ENCODE measurements at places on chromosomes 2 and 18.
A peak's percentile ranks its signal among the peaks of the same experiment; 100 is the strongest.

- no peak for DNase-seq
These were observed 48.3 kb downstream of the TTC21B start for GRCh38 chr2:165905269-165905668.

GRCh38 chr18:62944454-62944853, 229.1 kb downstream of the PHLPP1 start:
- peak; percentile 80 for DNase-seq

- DNase-seq = no peak
These were observed 33.1 kb upstream of the TWIST2 start for GRCh38 chr2:238814815-238815214.

GRCh38 chr18:10121786-10122515, 208.1 kb downstream of the VAPA start:
- no peak for DNase-seq

GRCh38 chr18:25243754-25244153, 108.2 kb downstream of the ZNF521 start:
- DNase-seq = no peak

DNA sequence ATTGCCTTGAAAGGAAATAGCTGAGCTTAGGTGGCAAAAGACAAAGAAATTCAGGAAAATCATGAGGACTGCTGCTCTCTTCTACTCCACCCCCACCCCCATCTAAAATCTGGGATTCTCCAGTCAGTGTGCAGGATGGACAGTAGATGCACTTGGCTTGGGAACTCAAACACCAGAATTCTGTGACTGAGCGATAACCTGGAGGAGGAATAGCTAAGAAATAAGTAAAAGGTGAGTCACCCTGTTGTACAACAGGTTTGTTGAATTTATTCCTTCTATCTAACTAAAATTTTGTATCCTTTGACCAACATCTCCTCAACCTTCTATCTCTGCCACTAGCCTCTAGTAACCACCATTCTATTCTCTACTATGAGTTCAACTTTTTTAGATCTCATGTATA, 1029.9 kb upstream of the ACVR2A start:
- DNase-seq = no peak

DNA sequence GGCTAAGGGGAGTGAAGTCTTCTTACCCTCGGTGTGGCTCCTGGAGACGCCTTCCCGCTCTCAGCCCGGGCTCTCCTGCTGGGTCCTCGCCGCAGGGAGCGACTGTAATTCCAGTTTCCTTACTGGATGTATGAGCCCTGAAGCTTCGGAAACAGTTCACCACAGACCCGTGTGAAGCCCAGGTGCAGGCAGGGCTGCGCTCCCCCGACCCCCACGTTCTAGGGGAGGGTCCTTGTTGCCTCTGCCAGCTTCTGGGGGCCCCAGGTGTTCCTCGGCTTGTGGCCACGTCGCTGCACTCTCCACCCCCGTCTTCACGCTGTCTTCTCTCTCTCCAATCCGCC, 5.1 kb upstream of the ASB1 start:
- no peak for DNase-seq

DNA sequence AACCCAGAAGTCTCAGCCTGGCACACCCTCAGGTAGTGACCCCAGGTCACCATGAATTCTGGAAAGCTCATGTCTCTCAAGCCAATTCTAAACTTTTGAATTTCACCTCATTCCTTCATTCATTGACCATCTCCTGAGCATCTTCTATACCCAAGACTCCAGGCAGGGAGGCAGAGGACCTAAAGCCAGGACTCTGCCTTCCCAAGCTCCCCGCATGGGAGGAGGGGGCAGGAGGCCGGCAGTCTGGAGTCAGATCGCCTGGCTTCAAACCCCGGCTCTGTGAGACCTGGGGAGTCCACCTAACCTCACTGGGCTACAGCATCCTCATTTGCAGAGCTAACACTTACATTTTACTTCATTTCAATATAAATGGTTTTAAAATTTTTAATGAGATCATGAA, 59.0 kb downstream of the SMAD7 start:
- no peak for DNase-seq

DNA sequence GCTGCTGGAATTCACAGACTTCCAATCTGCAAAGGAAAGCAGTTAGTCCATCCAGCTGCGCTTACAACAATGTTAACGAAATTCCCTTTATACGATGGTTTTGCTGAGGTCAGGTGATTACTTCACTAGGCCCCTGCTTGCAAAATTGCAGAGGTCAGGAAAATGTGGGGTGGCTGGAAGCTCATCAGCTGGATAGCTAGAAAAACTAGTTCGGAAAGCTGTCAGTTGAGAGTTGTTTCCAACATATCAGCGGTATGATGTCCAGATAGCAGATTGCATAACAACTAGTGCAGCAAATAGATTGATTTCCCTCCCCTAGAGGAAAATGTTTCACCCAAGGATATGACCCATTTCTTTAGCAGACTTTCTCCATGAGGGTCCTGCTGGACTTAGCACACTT, 2021.1 kb upstream of the CELF4 start:
- no peak for DNase-seq

GRCh38 chr2:37570773-37571586, 100.5 kb downstream of the CDC42EP3 start:
- DNase-seq = no peak

GRCh38 chr2:193695367-193695766, 1500.6 kb upstream of the TMEFF2 start:
- DNase-seq = peak; percentile 18

GRCh38 chr2:241065355-241065803, 36.7 kb downstream of the MTERF4 start:
- no peak for DNase-seq

GRCh38 chr2:205364261-205364660, 318.0 kb upstream of the NRP2 start:
- no peak for DNase-seq

DNA sequence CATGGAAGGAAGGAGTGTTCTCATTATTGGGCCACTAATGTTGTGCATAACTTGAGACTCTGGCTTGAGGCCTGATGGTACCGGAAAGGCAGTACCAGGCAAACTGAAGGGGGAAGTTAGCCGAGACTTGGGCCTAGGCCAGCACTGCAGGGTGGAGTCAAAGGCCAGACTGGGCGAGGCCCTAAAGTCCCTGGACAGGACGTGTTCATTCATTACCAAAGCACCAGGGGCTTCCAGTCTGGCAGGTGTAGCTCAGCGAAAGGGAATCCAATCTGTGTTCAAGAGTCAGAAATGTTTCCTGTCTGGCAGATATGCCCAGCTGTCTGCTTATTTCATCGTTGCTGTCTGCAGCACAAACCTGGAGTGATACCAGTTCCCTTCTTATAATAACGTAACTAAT, 4.7 kb upstream of the ITSN2 start:
- DNase-seq = peak; percentile 72

DNA sequence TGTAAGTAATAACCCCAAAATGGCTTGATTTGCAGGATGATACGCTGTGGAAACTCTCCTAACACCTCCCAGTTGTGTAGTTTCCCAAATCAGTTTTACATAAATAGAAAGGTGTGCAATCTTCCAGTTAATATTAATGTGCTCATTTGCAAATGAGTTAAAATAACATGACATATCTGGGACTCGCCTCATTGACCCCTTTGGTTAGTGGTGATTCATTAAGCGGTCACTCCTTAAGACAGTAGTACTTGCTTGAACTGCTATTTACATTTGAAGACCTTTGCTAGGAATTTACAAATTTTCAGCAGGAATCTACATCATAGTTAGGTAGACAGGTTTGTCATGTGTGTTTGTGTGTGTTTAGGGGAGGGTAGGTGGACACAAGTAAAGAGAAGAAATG, 1367.7 kb upstream of the CELF4 start:
- no peak for DNase-seq

DNA sequence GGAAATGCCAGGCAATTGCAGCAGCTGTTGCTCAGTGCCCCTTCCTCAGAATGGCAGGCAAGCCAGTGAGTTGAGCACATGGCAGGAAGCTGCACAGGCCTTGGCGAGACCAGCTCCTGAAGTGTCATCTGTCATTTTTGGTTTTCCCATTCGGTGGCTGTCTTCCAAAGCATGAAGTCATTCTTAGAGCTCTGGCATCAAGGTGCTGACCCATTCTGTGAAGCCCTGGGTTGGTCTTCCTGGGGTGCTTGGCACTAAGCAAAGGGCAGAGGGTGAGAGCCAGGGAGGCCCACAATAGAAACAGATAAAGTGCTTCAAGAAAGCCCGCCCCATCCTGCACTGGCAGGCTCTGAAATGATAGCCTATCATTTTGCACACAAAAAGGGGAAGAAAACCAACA, 150.5 kb downstream of the VAPA start:
- no peak for DNase-seq

GRCh38 chr2:166449439-166449838, 44.6 kb downstream of the SCN7A start:
- no peak for DNase-seq

DNA sequence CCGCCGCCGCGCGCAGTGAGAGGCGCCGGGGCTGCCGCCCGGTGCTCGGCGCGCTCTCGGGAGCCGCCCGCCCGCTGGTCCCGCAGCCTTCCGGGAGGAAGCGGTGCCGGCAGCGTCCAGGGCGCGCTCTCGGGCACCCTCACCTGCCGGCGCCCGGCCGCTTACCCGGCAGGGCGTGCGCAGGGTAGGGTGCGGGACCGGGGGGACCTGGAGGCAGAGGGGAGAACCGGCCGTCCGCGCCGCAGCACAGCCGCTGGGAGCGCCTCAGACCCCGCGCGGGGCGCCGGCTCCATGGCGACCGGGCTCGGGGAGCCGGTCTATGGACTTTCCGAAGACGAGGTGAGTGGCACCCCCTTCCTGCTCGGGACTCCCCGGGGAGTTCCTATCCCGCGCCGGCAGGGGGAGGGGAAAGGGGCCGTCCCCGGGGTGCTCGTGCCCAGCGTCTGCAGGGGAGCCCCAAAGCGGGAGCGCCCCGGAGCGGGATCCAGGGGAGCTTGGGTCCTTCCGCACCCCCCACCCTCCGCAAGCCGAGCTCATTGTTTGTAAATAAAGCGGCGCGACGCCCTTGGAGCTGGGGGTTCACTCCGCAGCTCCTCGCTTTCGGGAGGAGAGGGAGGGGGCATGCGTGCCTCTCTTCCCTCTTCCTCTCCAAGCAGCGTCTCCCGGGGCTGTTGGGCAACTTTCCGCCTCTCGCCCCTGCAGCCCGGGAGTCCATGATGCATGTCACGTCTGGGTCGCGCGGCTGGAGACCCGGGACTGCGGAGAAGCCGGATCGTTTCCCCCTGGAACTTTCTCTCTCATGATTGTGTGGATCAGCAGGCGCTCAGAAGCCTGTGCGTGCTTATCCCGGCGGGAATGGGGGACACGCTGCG, 580 bp downstream of the NEDD4L start:
- DNase-seq = peak; percentile 36

DNA sequence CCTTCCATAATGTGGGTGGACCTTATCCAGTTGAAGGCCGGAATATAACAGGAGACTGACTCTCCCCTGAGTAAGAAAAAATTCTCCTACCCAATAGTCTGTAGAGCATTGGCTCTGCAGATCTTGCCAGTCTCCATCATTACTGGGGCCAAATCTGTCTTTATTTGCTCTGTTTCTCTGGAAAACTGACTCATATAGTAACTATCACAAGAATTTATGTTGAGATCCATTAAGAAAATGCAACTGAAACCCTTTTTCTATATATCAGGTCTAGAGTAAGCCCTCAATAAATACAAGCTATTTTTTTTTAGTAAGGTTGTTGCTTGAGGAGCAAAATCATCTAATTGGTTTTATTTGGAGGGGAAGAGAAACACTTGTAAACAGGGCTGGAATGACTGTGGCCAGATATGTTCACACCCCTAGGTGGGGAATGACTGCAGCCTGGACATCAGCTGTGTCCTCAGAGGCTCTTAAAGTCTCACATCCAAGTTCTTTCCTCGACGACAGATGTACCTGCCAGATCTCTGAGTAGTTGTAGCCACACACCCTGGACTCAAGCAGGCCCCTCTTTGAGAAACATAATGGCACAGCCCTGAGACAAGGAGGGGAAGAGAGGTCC, 339.7 kb downstream of the TNS1 start:
- no peak for DNase-seq

DNA sequence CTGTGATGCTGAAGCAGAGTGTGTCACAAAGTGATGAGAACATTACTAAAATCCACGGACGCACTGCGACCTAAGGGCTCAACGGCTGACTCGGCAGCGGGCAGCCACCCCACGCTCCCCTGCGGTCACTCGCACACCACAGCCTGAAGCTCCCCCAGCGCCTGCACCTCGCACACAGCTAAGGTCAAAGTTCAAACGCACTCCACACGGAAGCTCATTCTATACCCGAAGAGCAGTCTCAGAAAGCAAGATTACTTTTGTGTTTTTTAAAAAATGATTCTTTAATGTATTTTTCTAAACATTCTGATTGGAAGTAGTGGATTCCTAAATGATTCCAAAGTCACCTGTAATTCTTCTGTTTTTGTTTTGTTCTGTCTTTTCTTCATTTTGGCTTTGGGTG, 21.7 kb downstream of the ASPRV1 start:
- no peak for DNase-seq

- DNase-seq = no peak
These were observed 166.9 kb downstream of the VWC2L start for GRCh38 chr2:214577769-214578168.

- DNase-seq = no peak
These were observed 64.4 kb upstream of the SPAG16 start for GRCh38 chr2:213219816-213220215.

- peak; percentile 28 for DNase-seq
These were observed 44.0 kb downstream of the PDCL3 start for GRCh38 chr2:100606726-100607343.

- DNase-seq = no peak
These were observed 600.6 kb upstream of the SALL3 start for GRCh38 chr18:78378983-78379382.

DNA sequence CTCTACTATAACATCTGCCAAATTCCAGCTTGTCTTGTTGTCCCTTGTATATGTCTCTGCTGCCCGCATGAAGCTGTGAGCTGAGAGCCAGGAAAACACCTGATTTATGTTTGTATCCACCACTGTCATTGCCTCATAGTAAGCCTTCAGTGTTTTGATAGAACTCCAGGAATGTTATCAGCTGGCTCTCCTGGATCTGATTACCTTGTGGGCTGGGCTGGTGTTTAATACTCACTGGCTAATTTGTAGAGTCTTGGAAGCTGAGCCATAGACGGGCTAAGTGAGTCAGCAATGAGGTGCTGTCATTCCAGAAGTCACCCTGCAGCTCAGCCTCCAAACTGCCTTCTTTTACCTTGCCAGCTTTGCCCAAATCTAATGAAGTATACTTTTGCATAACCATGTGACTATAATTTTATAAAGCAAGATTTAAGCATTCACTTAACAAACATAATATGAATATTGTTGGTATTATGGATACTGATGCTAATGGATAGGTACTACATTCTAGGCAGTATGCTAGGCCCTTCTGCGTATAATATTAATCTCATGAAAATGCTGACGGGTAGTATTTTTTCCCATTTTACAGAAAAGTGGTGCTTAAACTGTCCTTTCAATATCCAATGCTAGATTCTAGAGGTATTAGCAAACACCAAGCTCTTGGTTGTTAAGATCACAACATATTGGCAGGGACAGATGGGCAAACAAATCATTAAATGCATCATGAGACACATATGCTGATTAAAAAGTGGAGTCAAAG, 62.7 kb upstream of the GATA6 start:
- DNase-seq = no peak

GRCh38 chr18:6409933-6410332, 4.8 kb downstream of the L3MBTL4 start:
- DNase-seq = no peak

Measured in hematopoietic multipotent progenitor cell (in vitro differentiated cells).